Amniotic epithelial cell (primary cell): ENCODE measurements at places on chromosomes 6 and 20.
A peak's percentile ranks its signal among the peaks of the same experiment; 100 is the strongest.

DNA sequence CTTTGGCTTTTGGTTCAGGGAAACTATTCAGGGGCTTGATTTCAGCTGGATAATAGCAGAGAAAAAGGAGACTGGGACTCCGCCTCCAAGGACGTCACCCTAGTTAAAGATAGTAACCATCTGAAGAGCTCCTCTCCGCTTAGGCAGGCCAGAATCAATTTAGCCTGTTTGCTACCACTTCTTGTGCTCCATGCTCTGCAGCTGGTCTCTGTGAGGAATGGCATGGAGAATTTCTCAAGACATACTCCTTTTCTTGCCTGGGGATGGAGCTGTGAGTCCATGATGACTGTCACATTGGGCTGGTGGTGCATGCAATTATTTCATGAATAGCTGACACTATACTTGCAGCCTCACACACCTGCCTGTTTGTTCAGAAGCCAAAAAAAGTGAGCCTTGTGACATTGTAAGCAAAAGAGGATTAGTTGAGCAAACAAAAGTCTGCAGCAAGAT, 61.4 kb downstream of the TXLNB start:
- DNase-seq: peak; percentile 26

- peak; percentile 72 for DNase-seq
These were observed 191.4 kb downstream of the TENT5A start for GRCh38 chr6:81561071-81561564.

DNA sequence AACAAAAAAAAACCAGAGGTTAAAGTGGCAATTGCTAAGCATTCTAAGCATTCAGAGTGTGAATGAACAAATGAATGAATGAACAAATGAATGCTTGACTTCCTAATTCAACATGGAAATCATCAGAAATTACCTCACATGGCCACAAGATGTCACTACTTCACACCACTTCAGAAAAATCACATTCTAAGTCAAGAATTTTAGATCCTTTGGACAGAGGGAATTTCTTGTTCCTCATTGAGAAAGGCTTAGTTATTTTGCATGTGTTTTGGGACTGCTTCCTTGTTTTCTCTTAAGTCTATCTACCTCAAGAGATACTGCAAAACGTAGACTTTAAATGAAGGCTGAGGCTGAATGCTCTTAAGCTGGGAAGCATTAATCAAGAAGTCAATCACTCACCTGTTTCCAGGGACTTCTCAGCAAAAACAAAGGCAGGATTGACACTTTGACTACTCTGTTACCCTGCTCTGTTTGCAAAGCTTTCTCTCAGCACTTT, 120.2 kb downstream of the MBOAT1 start:
- peak; percentile 58 for DNase-seq

GRCh38 chr6:30515944-30516753, 26.8 kb downstream of the HLA-E start:
- DNase-seq: peak; percentile 98

DNA sequence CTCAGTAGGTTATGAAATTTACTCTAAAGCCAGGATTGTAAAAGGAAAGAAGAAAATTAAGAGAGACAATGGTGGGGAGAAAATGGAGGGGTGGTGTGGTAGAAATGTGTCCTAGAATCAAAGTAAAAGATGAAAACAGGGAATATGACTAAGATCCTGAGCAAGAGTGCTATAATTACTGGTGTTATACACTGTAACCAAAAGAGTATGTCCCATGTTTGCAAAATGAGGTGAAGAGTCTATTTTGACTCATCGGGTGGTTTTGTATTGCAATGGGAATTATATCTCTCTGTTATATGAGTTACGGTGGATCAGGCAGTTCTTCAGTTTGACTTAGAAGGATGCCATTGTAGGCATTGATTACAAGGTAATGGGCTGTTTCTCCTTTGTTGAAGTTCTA, 8.5 kb downstream of the L3MBTL3 start:
- no peak for DNase-seq

- DNase-seq: no peak
These were observed 589.8 kb downstream of the RNF144B start for GRCh38 chr6:18976966-18977365.

DNA sequence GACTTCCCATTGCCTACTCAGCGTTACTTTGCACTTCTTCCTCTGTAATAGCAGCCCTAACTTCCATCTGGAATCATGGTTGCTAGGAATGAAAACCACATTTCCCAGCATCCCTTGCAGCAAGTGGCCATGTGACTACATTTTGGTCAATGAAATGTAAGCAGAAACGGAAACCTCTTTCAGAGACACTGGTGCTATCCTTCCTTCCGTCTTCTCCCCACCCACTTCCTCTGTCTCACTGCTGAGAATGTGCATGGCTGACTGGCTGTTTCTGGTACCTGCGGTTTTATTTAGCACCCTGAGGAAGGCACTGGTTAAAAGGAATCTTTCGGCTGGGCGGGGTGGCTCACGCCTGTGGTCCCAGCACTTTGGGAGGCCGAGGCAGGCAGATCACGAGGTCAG, 107.4 kb downstream of the SCML4 start:
- DNase-seq: peak; percentile 55

DNA sequence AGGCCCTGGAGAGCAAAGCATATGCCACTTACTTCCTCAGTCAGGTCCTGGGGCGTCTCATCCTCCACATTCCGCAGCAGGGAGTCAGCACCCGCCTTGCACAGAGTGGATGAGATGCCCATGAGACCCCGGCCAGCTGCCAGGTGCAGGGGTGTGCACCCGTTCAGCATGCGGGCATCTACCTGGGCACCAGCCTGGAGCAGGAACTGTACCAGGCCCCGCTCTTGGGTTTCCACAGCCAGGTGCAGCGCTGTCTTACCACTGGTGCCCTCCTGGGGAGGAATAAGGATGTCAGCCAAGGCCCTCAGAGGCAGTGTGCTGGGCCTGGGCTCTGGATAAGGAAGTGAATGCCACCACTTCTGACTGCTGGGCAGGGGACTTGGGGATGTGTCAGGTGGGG, 2.7 kb upstream of the SLC35B2 start:
- DNase-seq: no peak

DNA sequence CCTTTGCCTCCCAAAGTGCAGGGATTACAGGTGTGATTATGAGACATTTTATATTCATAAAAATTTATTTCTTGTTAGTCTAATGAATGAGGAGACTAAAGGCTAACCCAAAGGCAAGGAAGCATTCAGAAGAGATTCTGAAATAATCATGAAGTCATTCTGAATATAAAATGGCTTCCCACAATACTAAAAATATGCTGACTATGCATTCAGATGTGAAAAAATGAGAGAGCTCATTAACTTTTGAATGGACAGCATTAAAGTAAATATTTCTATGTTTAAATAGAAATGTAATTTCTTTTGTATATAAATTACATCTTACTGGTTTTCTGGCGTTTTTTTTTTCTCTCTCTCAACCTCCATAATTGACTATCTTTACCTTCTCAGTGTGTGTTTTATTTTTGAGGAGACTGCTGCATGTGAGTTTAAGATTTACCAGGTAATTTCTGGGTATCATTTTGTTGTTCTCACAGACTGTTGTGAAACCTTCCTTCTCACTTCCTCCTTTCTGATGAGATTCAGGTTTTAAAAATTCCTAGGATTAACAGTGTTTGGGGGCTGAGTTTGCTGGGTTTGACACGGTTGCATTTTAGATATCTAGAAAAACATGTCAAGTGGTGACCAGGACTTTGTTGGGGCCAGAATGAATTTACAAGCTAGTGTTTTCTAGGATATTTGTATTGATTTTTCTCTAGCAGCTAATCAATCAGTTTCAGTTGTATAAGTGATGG, 316.6 kb downstream of the CDKAL1 start:
- DNase-seq: no peak

- no peak for DNase-seq
These were observed 25.0 kb upstream of the CDKAL1 start for GRCh38 chr6:20509212-20509611.

GRCh38 chr20:16970776-16971175, 222.6 kb downstream of the OTOR start:
- DNase-seq: no peak

DNA sequence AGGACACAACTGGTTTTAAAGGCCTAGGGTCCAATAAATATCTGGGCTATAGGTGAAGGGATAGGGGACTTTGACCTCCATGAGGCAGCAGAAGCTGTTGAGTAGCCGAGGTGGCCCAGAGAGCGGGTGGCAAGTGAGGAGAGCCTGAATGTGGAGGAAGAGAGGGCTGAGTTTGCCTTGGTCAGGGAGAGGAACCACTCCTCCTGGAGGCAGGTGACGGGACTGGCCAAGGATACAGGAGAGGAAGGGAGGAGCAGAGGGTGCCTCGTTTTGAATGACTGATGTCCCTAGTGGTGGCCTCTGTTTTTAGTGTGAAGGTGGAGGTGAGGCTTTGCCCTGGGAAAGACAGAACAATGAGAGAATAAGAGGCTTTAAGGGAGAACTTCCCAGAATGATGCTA, 19.1 kb upstream of the AAR2 start:
- DNase-seq: no peak

DNA sequence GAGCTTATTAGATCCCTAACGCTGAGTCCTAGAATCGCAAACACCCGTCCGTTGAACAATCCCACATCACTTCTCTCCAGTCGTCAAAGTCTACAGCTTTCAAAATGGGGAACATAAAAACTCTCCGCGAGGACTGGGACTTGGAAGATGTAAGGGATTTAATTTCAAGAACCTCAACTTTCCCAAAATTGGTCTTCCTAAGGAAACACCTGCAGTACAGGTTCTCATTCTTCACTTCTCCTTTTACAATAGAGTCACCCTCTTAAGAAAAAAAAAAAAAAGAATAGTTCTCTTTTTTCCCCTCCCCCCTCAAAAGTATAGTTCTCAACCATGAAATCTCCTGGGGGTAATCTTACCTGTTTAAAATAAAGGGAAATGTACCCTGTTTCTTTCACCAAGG, 6.6 kb upstream of the ZBTB22 start:
- DNase-seq: no peak

GRCh38 chr6:15653581-15653980, 9.2 kb downstream of the DTNBP1 start:
- DNase-seq: no peak

GRCh38 chr20:44033344-44033743, 118.7 kb downstream of the TOX2 start:
- DNase-seq: peak; percentile 58

DNA sequence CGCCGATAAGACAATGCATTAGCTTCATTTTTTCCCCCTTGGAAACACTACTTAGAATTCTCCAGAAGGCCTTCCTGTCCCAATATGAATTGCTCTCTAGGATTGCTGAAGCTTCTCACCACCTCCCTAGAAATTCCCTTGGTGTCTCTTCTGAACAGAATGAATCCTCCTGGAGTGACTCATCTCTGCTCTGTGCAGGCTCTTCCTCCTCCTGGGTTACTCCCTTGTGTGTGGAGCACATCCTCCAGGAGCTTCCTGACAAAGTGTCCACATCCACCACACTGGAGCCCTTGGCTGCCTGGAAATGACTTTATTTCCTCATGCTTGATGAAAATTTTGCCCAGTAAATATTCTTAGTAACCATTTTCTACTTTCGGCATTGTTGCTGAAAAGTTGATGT, 54.4 kb downstream of the DTNBP1 start:
- peak; percentile 93 for DNase-seq

DNA sequence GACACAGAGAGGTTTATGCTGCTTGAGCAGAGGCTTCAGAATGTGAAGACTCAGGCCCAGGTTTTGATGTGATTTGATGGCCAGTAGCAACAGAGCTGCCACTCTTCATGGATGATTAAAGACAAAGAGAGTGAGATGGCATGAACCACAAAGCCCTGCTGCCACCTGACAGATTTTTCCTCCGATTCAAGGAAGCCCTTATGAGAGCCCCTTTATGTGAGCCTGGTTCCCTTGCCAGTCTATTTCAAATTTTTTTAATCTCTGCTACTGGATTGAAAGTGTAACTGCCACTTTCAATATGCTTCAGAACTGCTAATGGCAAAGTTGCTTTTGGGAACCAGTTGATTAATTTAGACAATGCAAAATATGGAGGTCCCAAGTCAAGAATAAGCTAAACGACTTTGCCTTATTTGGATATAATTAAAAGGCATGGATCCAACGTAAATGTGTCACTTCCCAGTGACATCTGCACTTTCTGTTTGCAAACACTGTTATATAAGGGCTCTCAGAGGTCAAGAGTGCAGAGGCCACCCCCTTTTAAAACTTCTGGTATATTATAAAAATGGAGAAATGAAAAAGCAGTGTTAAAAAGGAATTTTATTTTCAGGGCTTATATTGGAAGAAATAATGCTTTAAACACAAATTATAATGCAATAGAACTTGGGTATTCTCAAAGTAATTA, 238.9 kb upstream of the FLRT3 start:
- no peak for DNase-seq

- DNase-seq: no peak
These were observed 244.1 kb downstream of the BMP7 start for GRCh38 chr20:57022306-57022705.

DNA sequence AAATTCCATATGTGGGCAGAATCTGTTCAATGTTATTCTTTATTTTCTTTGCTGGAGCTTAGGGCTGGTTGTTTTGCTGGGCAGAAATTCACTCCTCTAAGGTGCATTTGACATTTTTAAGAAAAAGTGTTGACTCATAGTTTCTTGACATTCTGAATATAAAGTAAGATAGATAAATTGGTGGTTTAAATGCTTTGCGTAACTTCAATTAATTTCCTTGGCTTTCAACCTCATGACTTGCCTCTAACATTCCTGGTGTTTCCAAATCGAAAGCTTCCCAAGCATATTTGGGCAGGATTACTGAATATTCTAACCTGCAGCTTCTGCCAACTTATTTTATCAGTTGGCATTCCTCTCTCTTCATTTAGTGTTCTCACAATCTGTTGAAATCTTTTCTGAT, 718.7 kb upstream of the ADGRB3 start:
- DNase-seq: peak; percentile 98

- DNase-seq: no peak
These were observed 99.7 kb downstream of the EYA2 start for GRCh38 chr20:46994341-46994740.

- DNase-seq: no peak
These were observed 676.6 kb downstream of the DHX35 start for GRCh38 chr20:39638731-39639130.

GRCh38 chr20:33838035-33838864, 27.1 kb downstream of the CHMP4B start:
- no peak for DNase-seq

- DNase-seq: no peak
These were observed 374 bp upstream of the SERINC1 start for GRCh38 chr6:122472022-122472340.

DNA sequence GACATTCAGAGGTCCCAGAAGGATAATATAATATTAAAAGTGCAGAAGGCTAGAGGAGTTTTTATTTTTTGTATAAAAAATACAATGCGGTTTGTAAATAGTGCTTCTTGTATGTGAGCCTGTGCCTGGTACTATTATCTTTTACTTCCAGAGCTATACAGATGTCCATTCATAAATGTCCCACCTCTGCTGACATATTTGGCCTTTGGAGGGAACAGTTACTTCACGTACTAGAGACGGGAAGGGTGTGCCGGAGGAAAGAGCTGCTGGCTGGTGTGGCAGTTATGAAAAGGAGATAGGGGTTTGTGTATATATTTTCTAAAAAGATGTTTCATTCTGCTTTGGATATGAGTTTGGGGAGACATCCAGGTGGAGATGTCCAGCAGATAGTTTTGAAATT, 8.8 kb downstream of the CD109 start:
- peak; percentile 41 for DNase-seq

GRCh38 chr6:106253172-106253571, 72.4 kb downstream of the ATG5 start:
- DNase-seq: peak; percentile 79
